T-helper 2 cell treated with Interferon-gamma antibody and Interleukin-4, amounts not matched to agents 5 μg/mL and 100 μg/mL, for 36 hours (primary cell): ENCODE measurements at places on chromosomes 1 and 21.

GRCh38 chr21:34594566-34595234, 20.2 kb downstream of the RCAN1 start:
- no peak for DNase-seq

DNA sequence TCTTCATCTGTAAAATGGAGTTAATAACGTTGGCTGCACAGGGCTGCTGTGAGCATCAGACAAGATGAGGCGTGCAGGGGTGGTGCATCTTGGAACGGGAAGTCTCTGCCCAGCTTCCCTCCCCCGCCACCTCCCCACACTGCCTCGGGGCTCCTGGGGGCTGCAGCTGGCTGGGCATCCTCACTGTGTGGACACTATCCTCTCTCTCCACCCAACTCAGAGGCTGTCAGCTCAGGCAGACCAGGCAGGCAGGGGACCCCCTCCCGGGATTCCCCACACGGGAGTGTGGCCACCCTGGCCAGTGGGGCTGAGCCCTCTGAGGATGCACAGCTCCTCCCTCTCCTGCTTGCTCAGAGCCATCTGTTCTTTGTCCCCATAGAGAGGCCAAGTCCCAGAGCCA, 122.7 kb downstream of the CCDC185 start:
- DNase-seq = no peak

DNA sequence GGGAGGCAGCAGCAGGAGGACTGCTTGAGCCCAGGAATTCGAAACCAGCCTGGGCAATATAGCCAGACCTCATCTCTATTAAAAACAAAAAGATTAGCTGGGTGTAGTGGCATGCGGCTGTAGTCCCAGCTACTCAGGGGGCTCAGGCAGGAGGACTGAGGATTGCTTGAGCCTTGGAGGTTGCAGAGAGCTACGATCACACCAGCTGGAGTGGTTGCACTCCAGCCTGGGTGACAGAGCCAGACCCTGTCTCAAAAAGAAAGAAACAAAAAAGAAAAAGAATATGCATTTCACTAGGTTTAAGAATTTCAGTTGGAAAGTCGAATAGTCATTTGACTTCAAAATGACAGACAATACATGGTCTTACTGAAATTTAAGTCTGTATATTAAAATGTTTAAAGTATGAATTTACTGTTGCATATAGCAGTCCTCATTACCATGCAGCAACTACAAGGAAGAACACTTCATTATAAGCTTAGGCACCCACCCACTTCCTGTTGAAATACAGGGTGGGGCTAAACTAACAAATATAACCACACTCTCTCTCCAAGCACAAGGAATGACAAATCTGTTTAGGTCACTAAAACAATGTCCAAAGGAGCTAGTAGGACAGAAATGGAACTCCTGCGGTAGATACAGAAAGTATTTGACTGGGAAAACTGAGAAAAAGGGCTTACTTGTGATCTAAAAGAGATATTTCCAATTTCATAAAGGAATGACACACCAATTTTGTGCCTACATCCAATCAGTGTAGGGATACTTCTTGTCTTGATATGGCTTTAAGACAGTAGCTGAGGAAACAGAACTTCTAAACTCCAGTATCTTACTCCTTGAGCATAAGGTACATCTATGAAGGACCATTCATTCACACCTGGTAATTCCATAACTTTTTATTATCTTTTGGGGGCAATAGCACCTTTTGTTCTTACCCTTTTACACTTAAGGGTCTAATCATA, 44.1 kb downstream of the GPR3 start:
- no peak for DNase-seq

DNA sequence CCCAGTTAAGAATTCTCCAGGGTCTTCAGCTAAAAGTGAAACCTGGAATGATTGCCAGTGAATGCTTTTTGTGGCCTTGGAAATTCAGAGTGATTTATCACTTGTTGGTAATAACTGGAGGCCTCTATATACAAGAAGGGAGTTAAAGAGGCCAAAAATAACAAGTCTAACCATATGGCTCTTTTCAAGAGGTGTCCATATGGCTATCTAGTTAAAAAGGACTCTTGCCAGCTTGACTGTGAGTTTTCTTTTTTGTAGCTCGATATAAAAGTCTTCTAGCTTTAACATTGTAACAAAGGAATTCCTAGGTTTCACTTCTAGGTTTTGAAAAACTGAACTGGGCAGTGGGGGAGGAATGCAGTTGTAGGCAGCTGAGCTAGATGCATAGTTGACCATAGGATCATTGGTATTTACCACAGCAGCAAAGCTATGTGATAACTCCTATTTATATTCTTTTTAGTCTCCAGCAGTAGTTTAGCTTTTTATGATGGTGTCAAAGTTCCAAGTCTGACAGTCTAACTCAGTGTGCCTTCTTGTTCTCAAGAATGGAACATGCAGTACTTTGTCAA, 44.4 kb downstream of the CACHD1 start:
- no peak for DNase-seq

DNA sequence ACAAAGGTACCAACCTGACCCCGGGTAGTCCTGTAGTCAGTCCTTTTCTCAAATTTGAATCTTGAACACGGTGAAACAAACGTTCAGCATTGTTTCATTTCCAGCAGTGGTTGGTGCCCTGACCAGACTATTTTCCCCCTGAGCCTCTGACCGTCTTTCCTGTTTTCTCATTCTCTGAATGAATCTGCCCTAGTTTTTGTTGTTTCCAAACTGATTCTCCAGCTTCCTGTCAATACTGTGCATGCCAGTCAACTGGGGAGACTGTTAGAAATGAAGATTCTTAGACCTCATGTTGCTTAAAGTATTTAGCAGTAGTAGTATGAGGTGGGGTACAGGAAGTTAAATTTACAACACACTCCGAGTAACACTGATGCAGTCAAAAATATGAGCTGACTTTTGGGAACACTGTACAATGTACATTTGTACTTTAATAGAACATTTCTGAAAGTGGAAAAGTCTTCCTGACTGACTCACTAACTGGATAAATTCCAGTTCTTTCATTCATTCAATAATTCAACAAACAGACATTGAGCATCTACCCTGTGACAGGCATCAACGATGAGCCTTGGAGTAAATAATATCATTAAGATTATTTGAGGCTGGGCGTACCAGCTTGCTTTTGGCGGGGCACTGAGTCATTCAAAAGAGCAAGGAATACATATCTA, 26.0 kb upstream of the ZRANB2 start:
- DNase-seq = no peak

DNA sequence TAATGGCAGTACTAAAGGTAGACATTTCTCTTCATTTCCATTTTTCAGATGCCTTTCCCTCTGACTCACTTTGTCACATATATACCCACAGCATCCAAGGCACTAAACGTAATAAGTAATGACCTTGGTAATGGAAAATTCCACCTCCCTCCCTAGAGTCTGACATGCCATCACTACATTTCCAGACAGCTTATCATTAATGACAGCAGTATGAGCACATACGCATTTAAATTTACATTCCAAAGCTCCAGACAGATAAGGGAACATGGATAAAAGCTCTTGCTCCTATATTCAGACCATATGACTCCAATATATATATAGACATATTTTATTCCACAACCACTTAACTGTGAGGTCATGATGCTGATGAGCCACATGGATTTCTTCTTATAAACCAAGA, 191.7 kb upstream of the GORAB start:
- DNase-seq = no peak
